ENCODE measurements at places on chromosomes 5 and 9. TPM values are rescaled to one million over a fixed set of nuclear protein-coding genes. Genes with fewer than 3 reads are reported as not detected.

DNA sequence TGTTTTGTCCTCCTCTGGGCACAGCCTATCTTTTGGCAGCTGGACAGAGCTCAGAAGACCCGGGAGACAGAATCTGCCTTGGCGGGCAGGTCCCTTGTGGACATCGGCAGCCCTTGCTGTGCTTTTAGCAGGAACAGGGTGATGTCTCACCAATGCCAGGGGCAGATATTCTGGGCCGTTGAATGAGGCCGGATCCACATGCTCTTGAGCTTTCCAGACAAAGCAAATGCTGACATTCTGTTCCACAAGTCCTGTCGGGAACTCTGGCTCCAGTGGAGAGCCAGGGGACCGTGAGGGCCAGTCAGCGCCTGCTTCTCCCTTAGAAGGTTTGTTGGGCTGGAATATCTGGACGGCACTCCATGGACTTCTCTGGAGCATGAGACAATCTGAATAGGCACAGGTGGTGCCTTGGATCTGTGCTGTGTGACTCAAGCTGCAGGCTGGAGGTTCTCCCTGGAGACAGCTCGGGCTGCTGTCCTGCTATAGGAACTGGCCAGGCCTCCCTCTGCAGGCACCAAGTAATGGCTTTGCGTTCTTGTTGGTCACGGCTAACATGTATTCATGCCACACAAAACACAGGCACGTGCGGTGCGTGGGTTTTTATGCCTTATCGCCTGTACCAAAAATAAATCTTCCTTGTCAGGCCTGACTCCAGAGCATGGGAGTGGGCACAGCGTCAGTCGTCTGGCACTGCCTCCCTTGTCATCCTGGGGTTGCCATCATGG is 80.3 kb downstream of the GADD45G start:
- DNase-seq, result no peak

- no peak for DNase-seq
These were observed 38.6 kb upstream of the PIK3R1 start for GRCh38 chr5:68176802-68177479.

- no peak for DNase-seq
These were observed 29.7 kb upstream of the AKNA start for GRCh38 chr9:114417511-114417910.

DNA sequence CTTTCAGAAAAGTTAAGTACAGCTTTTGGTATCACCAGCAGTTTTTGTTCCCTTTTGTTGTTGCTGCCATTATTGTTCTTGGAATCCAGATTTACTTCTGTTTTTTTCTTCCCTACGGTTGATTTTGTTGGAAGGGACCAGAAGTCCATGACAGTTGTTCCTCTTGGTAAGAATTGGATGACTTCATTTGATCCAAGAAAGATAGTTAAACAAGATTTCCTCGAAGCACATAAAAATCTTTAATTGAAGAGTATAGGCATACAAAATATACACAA is 65.4 kb downstream of the CDC42SE2 start:
- DNase-seq, result no peak

- peak; percentile 56 for DNase-seq
These were observed 9.4 kb upstream of the DELE1 start for GRCh38 chr5:141914199-141914743.

Gene TMEM232
- total RNA-seq, result 4.6 TPM

DNA sequence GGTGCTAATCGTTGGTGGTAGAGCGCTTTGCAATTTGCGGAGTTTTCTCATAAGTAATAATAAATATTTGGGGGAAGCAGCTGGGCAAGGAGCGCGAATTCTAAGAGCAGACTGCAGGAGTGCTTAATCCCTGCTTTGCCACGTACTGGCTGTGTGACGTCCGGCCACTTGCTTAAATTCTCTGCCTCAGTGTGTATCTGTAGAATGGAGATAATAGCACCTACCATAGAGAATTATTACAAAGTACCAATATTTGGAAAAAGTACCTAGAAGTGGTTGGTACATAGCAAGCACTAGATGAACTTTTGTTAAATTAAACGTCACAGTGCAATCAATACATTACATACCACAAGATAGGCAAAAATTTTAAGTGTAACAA is 598 bp upstream of the TMED7 start:
- DNase-seq, result no peak

Gene CETN3
- total RNA-seq, result 10.4 TPM

Gene MYMK
- total RNA-seq, result not detected

- no peak for DNase-seq
These were observed 104.8 kb downstream of the SREK1 start for GRCh38 chr5:66248874-66249273.

Gene CEL
- not detected for total RNA-seq

- no peak for DNase-seq
These were observed 235.5 kb upstream of the TRIM32 start for GRCh38 chr9:116451500-116452115.

Gene CNTLN
- total RNA-seq, result 80.2 TPM

Gene LHX3
- 0.24 TPM for total RNA-seq

- DNase-seq, result peak; percentile 45
These were observed 186.9 kb upstream of the TRIM32 start for GRCh38 chr9:116499986-116500871.

Gene PRSS3
- total RNA-seq, result 11.3 TPM

Gene KLHL3
- total RNA-seq, result 5.5 TPM

GRCh38 chr5:89308606-89309040 is 425.6 kb upstream of the MEF2C start:
- DNase-seq, result no peak

DNA sequence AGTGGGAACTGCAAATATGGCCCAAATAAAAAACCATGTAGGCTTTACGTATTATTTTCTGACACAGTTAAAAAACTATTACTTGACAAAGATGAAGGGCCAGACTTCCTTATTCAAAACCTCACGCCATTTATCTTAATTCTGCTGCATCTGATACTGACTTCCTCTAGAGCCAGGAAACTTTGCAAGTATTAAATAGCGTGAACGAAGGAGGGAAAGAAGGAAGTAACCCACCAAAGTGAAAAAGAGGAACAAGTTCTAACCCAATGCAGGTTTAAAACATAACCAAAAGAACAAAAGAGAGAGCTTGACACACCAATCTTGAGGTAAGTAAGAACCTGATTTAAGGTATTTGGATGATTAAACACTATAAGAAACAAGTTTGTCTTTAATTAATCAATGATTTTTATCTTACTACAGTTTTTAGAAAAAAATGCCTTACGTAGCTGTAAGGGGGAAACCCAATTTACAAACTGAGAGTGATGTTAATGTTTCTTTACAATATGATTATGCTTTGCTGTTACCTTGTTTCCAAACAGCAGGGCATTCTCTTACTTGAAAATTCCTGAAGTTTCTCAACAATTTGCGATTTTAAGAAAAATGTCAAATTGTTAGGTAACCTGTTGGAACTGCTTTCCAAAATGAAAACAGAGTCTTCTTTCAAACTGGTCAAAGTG is at the start of gene GAPT:
TSS of gene GAPT (plus strand) at position 220 of the 677 bp plus-strand sequence. CDS start 3,102 bp downstream, outside the sequence.
- no peak for DNase-seq

- DNase-seq, result no peak
These were observed 73.0 kb downstream of the C9orf85 start for GRCh38 chr9:71984403-71984802.

- no peak for DNase-seq
These were observed 285.3 kb downstream of the PIK3R1 start for GRCh38 chr5:68500813-68501212.

DNA sequence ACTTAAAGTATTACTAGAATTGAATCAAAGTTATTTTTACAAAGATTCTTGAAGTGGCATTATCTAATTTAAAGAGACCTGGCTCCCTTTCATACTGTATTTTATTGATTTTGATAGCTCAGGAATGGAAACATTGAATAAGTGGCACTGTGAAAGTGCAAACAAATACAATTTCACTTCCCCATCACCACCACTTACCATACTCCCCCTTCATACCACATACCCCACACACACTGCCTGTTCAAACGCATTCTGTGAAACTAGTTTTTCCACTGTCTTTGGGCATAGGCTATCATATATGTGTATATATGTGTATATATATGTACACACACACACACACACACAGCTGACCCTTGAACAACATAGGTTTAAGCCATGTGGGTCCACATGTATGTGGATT is 62.1 kb upstream of the ATG10 start:
- DNase-seq, result no peak

GRCh38 chr5:174301848-174302625 is 256.5 kb downstream of the NSG2 start:
- no peak for DNase-seq

GRCh38 chr9:5481322-5482040 is 28.9 kb upstream of the PDCD1LG2 start:
- DNase-seq, result no peak

- DNase-seq, result peak; percentile 12
These were observed 51.2 kb downstream of the STRBP start for GRCh38 chr9:123217128-123217654.

GRCh38 chr5:149912226-149912871 is 32.2 kb downstream of the PDE6A start:
- no peak for DNase-seq

DNA sequence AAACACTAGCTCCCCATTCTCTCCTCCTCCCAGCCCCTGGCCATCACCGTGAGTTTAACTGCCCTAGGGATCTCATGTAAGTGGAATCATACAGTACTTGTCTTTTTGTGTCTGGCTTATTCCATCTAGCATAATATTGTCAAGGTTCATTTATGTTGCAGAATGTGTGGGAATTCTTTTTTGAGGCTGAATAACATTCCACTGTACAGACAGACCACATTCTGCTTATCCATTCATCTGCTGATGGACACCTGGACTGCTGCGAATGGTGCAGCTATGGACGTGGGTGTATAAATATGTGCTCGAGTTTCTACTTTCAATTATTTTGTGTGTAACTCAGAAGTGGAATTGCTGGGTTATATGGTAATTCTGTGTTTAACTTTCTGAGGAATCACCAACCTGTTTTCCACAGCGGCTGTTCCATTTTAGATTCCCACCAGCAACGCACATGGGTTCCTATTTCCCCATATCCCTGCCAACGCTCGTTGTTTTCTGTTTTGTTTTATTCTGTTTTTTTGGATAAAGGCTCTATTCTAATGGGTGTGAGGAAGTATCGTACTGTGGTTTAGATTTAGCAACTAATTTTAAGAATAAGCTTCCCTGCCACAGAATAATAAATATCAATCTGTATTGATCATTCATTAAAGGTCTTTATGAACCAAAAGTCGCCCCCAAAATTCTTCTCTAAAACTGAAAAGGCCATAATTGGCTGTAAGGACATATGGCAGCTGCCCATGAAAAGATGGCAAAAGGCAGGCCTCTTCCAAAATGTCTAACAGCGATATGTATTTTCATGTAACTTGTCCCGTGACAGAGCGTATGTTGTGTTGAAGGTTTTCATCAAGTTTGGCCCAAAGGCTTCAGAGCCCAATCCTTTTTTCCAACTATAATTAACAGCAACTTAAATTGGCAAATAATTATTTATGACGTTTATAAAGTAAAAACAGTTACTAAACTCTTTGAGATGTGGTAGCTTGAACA is 70.3 kb downstream of the DAP start:
- no peak for DNase-seq

Gene MOB3B
- total RNA-seq, result 5.8 TPM
